Left cardiac atrium (tissue), 4 donors: ENCODE measurements at places on chromosomes 5 and 9. TPM values are rescaled to one million over a fixed set of nuclear protein-coding genes. Genes with fewer than 3 reads are reported as not detected.

The PAPPA gene
- 2.4 TPM for total RNA-seq

The POU5F2 gene
- 0.60 TPM for total RNA-seq

The C1QTNF3 gene
- total RNA-seq, result 2.4 TPM

The FBXO38 gene
- total RNA-seq, result 39.6 TPM

The FAM169A gene
- total RNA-seq, result 5.0 TPM

The SLC4A9 gene
- total RNA-seq, result 0.21 TPM

The ORM2 gene
- total RNA-seq, result not detected

The ACTBL2 gene
- total RNA-seq, result not detected

The IL5 gene
- not detected for total RNA-seq

- peak; percentile 79 for DNase-seq
Measured at GRCh38 chr9:129412814-129413536, 207.9 kb downstream of the C9orf50 start.

DNA sequence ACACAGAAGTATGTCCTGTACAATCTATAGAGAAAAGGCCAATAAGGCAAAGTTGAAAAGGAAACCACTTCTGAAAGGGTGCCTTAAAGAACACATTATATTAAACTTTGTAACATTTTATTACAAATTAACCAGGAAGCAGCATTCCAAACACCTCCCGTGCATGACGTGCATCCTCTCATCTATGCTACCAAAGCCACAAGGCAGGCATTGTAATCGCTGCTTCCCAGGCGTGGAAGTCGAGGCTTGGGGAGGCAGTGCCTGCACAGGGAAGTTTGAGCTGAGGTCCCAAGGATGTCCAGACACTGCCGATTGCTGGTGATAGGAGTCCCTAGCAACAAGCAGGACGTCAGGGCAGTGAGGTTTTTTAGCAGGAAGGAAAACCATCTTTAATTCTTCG, 44.3 kb upstream of the BARHL1 start:
- DNase-seq, result no peak

DNA sequence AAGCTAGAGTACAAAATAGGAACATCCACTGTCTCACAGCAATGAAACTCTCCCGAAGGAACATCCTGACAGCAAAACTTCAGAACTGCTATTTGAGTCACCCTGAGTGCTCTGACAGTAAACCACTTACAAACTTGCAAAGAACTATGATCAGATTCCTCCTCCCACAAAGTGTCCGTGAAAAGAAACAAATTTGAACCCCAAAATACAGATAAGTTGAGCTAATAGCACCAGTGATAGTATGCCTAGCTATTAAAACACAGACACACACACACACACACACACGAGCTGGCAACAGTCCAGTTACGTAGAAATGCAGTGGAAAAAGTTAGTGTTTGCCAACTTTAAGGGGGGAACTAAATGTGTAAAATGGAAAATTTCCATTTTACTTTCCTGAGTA, 3.1 kb upstream of the GLIS3 start:
- DNase-seq, result no peak

- peak; percentile 64 for DNase-seq
Measured at GRCh38 chr5:151924564-151925301, at the start of gene GLRA1. Gene GLRA1, minus strand, starts transcription at chr5:151924851. Its CDS starts 302 bp downstream, at chr5:151924549.

DNA sequence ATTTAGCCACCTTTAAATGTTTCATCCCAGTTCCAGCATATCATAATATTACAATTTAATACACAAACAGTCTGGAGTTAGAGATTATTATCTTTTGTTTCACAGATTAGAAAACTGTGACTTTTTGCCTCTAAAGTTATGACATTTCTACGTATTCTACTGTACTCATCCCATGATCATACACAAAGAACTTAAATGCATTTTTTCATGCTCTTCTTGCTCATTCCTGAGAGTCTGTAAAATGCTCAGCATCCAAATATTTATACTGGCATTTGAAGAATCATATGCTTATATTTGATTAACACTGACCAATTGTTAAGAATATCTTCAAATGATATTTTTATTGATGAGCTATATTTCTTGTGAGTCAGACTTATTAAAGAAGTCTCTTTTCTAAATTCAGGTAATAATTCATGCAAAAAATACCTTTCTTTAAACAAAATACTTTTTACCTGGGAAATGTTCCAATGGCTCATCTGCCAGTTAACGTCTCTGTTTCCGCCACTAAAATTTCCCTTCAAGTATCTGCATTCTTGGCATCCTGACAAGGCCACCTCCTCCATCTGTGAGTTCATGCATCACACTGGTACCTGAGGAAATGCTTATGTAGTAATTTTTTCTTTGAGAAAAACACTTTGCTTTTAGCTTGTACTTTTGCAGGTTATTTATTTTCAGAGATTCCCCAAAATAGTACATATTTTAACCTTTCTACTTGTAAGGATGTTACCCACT, 139.6 kb upstream of the RASA1 start:
- DNase-seq, result no peak

- DNase-seq, result no peak
Measured at GRCh38 chr5:121737120-121737519, 114.6 kb upstream of the FTMT start.

- peak; percentile 9 for DNase-seq
Measured at GRCh38 chr9:133637451-133638055, 1.4 kb downstream of the DBH start.

GRCh38 chr5:756865-757345, 27.6 kb downstream of the ZDHHC11B start:
- peak; percentile 89 for DNase-seq

DNA sequence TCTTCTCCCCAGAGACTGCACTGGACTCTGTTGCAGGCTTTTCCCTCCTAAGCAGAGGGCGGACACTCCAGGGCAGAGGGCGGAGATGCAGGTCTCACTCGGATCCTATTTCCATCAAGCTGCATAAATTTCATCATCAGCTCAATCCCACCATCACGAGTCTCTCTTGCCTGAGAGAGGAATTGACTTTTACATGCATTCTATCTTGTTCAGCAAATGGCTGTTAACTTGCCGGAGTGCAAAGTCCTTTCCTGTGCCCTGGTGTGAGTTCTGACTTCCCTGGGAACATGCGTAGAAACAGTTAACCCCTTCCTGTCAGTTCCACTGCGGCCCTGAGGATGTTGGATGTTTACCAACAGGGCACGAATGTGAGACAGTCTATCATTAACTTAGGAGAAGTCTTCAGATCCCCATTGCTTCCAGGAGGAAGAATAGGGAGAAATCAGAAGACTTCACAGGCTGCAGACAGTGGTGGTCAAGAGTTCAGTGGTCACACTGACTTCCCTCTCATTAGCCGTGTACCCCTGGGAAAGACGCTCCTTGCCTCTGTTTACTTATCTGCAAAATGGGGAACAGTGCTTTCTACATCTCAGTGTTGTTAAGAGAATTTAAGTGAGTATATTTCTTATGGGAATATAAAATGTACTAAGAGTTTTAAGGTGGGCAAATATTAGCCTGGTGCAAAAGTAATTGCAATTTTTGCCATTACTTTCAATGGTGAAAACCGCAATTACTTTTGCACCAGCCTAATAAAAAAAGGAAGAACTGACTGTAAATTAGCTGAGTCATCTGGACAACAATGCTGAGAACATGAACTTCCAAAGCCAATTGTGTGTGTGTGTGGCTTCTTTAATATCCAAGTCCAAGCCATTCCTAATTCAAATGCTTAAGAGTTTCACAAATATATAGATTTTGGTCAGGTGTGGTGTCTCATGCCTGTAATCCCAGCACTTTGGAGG, 248.0 kb downstream of the DRD1 start:
- DNase-seq, result no peak

DNA sequence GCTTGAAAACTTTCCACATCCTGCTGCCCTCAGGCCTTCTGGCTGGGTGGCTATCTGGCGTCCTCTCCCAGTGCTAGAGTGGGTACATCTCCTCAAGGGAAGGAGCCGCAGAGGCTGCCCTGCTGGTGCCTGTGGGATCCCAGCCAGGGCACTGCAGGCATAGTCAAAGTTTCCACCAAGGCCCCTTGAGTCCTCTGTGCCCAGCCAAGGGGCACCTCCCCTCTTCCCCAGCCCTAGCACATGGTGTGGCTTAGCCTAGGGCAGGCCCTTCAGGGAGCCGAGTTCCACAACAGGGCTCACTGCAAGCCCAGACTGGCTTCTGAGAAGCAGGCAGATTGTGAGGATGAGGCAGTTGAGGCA, 103.2 kb downstream of the RGS3 start:
- no peak for DNase-seq

DNA sequence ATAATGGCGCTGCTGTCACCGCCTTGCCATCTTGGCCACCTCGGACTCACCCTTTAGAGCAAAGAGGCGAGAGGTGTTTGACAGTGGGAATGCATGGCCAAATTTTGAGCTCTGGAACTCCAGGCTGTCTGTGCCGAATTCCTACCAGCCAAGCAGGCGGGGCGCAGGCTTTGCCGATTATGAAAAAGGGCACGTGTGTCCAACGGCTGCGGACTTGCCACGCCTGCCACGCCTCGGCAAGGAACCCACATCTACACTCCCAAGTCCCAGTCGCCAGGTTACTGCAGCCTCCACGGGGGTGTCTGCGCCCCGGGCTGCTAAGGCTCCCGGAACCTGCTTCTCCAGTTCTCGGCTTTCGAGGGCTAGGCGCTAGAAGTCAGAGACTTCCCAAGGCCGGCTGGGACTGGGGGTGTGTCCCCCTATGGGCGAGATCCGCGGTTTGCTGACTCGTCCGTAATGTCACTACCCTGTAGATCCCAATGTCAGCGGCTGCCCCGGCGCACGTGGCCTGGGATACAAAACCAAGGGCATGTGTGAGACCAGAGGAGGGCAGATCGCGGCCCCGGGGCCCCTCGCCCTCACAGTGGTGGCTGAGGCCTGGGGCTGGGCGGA, 2.8 kb downstream of the NPR3 start:
- peak; percentile 56 for DNase-seq

DNA sequence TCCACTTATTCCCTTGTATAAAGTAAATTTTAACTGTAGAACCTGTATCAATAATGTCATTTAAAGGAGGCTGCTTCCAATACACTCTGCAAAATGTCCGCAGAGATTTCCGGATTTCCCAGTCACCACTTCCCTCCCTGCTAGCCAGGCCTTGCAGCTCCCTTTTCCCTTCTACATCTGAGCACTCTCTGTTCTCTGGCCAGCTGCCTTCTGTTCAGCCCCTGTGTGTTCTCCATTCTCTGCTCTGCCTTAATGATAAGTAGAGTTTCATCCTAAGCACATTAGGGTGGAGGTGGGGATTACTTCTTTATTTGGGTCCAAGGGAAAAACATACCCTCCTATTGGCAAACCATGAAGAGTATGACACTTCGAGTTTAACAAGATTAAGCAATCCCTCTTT, 719.6 kb upstream of the WWC1 start:
- DNase-seq, result no peak

- no peak for DNase-seq
Measured at GRCh38 chr5:159969966-159970365, 39.0 kb upstream of the TTC1 start.

DNA sequence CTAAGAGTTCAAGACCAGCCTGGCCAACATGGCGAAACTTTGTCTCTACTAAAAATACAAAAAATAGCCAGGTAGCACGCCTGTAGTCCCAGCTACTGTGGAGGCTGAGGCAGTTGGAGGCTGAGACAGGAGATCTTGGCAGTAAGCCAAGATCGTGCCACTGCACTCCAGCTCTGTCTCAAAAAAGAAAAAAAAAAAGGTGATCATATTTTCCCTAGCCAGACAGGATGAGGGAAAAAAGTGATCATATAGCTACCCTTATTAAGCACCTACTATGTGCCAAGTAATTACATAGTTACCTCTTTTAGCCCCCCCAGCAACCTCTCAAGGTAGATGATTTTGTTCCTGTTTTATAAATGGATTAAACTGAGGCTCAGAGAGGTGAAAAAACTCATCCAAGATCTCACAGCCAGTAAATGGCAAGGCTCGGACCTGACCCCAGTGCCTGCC, 18.1 kb upstream of the RPL26L1 start:
- no peak for DNase-seq

DNA sequence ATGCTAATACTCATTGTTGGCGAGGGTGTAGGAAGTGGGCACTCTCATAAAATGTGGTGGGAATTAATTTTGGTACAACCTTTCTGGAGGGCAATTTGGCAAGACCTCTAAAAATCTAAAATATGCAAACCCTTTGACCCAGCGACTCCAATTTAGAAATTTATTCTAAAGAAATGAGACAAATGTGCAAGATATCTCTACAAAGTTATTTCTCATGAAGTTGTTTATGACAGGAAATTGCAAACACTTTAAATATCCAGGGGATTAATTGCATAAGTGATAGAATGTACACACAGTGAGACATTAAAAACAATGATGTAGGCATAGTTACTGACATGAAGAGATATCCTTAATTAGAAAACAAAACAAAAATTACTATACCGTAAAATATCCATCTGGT, 246.3 kb upstream of the MAP3K1 start:
- no peak for DNase-seq

DNA sequence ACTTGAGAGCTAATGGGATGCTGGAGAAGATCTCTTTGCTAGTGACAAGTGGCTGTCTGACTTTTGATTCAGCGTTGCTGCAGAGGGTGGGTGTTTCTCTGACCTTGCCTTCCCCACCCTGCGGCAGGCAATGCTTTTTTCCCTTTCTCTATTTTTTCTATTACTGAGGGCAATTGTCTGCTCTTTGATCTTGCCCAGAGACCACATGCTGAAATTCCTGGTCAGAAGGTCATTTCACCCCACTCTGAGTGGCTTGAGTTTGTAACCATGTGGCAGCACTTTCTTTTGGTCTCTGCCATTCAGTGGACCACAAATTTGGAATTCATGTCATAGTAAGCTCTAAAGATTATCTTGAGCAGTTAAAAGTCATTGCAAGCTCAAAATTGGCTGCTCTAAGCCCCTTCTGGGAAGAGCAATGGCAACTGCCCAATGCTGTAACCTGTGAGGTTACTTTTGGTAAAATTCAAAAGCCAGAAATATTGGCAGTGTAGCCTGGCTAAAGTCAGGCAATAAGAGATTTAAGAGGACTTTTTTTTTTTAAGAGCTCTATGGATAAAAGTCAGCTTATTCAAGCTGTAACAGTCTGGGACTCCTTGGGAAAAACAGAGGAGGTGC, 30.4 kb upstream of the MTMR12 start:
- DNase-seq, result no peak

DNA sequence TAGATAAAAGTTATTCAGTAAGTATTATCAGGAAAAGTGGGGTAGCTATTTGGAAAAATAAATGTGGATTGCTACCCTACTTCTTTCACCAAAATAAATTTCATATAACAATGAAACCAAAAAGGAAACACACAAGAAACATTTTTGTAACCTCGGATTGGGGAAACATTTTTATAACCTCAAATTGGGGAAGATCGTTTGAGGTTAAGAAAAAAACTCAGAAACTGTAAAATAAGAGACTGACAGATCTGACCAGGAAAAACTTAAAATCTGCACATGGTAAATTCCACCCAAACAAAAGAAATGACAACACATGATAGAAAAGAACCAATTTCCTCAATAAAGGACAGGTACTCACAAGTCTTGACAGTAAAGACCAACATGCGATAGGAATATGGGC, 13.5 kb downstream of the EFCAB9 start:
- no peak for DNase-seq

DNA sequence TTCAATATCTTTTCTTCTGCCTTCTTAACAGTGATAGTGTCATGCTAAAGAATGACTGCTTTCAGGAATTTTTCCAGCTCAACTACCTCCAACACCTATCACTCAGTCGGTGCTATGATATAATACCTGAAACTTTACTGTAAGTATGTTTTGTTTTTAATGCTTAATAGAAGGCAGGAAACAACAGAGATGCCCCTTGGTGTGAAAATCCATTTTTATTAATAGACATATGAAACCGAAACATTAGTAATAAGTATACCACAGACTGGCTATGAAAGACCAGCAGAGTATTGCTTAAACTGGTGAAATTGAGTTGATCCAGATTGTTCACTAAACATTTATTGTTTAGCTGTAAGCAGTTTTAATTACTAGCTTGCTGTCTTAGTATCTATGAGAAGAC, 25.2 kb downstream of the SKP2 start:
- no peak for DNase-seq

GRCh38 chr5:40321514-40321913, 358.2 kb upstream of the PTGER4 start:
- no peak for DNase-seq
